Mesendoderm (in vitro differentiated cells): ENCODE measurements at places on chromosomes 12 and 14.

DNA sequence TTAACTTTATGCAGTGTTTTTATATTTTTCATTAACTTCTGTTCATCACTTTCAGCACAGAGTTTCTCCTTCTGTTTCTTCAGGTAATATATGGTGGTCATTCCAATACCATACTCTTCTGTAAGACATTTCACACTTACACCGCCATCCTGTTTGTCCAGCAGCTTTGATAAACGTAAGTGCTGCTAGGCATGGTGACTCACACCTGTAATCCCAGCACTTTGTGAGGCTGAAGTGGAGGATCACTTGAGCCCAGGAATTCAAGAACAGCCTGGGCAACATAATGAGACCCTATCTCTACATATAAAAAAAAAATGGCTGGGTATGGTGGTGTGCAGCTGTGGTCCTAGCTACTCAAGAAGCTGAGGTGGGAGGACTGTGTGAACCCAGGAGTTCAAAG lies 55.8 kb downstream of the EXOC5 start:
- no peak for DNase-seq

DNA sequence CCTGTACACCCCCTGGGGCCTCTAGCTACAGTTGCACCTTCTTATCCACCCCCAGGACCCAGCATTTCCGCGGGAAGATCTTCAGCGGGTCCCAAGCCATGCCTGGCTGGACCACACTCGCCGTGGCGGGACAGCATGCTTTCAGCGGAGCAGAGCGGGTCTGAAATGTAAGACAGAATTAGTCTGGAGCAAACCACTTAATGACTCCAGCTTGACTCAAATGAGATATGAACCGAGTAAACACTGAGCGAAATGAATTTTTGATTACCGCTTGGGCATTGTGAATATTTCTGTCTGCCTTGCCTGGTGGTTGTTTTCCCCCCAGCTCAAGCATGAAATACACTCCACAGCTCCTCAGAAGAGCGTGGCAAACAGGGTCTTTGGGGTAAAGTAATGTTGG lies 60.8 kb downstream of the SLC24A4 start:
- DNase-seq: no peak

- no peak for DNase-seq
Observed at GRCh38 chr12:59408431-59408830, 187.4 kb upstream of the SLC16A7 start.

DNA sequence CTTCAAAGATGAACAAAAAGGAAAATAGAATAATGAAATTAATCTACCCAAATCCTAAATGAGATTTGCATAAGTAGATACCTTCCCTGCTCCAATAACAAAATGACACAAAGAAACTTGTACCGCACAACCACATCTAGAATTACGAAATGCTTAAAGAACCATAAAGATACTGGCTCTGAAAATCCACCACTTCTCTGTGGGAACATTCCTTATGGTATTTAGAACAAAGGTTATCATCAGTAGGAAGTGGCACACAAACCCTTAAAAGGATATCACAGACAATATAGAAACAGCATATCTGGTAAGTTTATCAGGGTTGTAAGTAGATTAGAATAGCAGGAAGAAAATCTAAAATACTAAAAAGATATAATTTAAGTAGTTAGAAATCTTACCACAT lies 11.6 kb downstream of the IAPP start:
- DNase-seq: peak; percentile 44
